ENCODE measurements at places on chromosomes 7 and 10.

- DNase-seq: no peak
Measured at GRCh38 chr10:86480571-86480970, 41.0 kb downstream of the WAPL start.

- no peak for DNase-seq
Measured at GRCh38 chr7:30992414-30992813, 28.7 kb downstream of the GHRHR start.

DNA sequence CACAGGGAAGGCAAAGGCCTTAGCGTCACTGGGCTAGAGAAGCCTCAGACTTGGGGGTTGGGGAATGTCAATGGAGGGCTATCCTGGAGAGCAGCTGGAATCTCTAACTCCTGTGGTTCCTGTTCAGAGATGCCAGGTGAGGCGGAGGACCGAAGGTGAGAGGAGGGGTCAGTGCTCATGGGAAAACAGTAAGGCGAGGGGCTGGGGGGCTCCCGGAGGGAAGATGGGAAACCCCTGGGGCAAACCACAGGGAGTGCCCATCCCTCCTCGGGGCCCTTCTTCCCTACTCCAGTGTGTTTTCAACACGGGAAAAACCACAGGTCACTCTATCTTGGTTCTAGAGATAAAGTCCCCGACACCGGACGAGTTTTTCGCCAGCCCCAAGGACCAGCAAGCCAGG, 3.3 kb downstream of the LRCH4 start:
- no peak for DNase-seq

- DNase-seq: no peak
Measured at GRCh38 chr10:11529276-11529903, 82.1 kb downstream of the USP6NL start.

Data from activated T-helper 9 cell treated with anti-CD3 and anti-CD28 coated beads, Interleukin-2, amount 50 U/mL, for 16 hours (primary cell).